ENCODE measurements at places on chromosomes 7 and 10.

DNA sequence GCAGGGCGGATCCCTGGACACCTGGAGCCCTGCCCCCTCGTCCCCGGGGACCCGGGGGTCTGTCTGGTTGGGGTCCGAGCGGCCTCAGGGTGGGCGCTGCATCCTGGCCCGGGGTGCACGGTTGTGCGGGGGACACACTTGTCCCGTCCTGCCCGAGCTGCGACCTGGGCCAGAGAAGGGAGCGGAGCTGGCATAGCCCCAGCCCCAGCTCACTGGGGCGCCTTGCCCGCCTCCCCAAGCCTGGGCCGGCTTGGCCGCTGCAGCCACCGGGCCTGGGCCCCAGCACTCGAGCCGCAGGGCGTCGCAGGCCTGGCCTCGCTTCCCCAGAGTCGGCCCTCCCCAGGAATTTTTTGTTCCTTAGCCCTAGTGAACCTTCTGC is 54.5 kb downstream of the GLRX3 start:
- DNase-seq: no peak

DNA sequence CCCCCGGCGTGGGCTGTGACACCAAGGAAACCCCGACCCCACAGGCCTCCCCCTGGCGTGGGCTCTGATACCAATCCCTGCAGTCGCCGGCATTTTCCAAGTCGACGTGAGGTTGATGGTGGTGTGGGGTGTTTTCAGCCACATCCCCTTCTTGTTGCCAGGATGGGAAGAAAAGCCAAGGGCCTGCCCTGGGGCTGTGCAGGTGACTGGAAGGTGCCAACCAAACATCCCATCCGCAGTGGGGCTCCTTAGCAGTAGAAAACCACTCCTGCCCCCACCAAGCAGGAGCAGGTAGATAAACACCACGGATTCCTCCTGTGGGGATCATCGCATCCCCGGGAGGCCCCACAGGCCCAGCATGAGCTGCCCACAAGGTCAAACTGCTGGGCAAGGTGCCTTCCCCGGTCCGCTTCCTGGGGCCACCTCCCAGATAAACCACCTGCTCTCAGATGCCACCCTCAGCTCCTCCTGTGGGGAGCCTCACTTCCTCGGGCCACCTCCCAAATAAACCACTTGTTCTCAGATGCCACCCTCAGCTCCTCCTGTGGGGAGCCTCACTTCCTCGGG is 88.5 kb upstream of the DIP2C start:
- DNase-seq: no peak

DNA sequence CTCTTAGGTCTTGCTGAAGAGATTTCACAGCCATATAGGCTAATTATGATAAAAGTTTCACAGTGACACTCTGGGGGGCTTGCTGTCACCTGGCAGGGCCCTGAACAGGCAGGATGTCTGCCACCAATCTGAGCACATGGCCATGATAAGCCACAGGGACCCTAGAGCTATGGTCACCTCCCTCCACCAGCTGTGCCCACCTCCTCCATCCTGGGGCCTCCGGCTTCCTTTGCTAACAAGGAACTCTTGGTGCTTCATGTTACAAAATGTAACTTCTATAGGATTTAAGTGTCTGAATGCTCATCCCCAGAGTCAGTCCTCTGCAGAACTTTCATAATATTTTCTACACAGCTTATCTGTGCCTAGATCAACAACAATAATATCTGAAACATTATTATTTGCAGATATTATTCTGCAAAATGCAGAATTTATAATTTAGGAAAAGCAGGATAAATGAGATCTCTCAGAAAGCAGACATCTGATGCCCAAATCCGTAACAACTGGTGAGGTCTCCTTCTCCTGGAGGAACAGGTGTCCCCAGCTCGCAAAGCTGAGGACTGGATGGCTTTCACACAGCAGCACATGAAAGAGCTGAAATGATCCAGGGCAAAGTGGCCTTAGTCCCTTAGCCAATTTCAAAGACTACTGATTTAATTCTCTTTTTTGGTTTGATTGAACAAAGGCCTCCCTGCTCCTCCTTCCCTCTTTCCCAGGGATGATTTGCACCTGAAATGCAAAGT is 287.0 kb upstream of the AOAH start:
- no peak for DNase-seq

DNA sequence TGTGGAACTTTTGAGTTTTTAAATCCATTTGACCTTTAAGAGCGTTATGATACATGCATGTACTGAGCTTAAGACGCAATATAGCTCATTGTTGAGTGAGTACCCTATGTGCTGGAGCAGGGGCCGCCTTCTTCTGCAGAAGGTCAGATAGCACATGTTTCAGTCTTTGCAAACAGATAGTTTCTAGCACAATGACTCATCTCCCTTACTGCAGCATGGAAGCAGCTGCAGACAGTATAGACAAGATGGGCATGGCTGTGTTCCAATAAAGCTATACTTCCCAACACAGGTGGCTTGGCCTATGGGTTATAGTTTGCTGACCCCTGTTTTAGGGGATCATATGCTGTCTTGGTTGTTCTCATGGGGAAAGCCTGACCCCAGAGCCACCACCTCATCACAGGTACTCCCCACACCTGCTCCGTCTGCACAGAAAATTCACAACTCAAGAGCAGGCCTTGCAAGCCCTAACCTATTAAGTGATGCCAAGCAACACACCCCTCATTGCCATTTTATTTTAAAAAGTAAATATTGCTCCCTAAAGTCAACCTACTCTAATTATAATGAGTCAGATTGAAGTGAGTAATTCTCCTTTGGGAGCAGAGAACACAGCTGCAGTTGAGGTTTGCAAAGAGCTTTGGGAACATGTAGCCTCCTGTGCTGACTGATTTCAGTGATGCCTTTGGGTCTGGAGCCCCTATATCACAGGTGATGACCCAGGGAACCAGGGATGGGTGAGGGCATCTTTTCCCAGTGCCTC is 330.1 kb downstream of the PAXIP1 start:
- DNase-seq: no peak

DNA sequence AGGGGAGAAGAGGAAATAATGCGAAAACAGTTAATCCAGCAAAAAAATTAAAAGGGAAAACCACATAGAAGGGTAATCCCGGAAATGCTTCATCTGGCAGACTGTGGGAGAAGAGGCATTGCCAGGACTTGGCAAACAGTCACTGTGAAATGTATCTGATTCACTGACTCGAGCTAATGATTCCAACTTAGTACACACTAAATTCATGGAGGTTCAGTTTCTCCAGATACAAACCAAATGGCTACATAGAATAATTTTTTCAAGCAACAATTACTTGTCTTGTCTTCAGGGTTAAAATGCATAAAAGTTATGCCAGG is 36.4 kb downstream of the GDI2 start:
- DNase-seq: no peak

DNA sequence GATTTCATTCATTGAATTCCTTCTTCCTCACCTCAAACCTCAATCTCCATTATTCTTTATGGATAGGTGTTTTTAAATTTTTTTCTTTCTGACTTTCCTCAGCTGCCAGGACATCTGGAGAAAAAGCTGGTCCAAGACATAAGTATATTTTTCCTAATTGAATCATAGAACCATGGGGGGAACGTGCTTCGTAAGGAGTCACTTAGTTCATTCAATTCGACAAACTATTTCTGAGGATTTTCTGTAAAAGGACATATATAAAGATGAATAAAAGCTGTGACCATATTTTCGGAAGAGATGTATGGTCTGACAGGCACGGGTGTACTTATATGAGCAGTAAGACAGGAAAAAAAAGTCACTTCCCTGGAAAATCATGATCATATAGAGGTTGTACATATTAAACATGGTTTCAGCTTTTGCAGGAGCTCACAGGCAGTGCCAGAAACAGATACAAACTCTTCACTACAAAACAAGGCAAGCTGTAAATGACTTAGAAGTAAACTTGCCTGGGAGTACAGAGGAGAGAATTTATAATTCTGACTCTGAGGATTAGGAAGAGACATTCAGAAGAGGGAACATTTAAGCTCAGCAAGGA is 88.2 kb upstream of the EGR2 start:
- DNase-seq: no peak

GRCh38 chr10:116888380-116889055 is 39.2 kb downstream of the ENO4 start:
- DNase-seq: no peak

GRCh38 chr7:98000356-98000755 is 10.4 kb upstream of the OCM2 start:
- no peak for DNase-seq

DNA sequence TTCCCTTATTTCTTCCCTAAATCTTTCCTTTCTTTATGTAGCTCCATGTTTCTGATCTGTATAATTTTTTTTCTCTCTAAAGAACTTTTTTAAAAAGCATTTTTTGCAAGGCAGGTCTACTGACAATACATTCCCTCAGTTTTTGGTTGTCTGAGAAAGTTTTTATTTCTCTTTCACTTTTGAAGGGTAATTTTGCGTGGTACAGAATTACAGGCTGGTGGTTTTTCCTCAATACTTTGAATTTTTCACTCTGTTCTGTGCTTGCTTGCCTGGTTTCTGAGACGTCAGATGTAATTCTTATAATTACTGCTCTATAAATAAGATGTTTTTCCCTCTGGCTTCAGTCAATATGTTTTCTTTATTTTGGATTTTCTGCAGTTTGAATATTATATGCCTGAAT is 205.4 kb upstream of the VSTM2A start:
- DNase-seq: no peak

GRCh38 chr7:95874129-95874528 is 101.8 kb downstream of the DYNC1I1 start:
- DNase-seq: no peak

DNA sequence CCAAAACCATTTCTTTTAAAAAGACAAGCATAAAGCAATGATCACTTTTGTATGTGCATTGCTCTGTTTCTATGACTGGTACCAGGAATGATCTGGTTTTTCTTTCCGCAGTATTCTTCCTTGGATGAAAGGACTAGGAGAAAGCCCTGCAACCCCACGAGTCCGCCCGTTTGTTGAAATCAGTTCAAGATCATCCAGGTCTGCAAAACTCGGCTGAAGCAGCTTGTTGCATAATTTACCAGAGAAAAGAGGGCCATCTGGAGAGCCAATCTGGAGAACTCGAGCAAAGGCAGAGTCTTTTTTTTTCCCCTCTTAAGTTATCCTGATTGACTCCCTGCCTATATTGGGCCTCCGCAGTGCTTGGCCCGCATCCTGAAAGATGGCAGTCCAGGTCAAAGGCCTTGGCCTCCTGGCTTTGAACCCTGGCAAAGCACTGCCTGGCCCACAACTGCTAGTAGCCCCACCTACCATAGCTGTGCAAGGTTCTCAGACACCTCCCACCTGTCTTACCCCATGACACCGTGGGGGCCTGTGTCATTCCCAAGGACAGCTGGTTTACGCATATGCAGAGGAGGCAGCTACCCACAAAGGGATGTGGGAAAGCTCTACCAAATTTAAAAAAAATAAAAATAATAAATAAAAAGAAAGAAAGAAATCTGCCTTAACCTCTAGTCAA is 572.2 kb downstream of the INHBA start:
- DNase-seq: no peak

GRCh38 chr7:249989-250388 is 40.0 kb upstream of the FOXL3 start:
- DNase-seq: no peak

- no peak for DNase-seq
These were observed 65.3 kb upstream of the ZMIZ1 start for GRCh38 chr10:79003183-79004100.

DNA sequence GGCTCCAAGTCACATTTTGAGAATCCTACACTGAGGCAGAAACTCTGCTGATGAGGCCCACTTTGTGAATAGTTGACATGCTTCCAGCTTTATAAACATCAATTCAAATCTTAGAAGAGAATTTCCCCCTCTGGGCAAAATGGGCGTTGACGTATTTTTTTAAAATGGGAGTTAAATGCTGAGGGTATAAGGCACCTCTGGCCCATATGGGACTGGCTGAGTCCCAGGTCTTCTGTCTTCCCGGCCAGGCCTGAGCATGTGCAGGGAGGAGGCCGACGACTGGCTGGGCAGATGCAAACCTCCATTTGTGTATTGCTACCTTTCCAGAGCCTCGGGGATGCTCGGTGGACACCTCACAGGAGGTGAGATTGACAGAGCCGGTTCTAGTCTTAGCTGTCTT is 37.7 kb downstream of the BUB3 start:
- no peak for DNase-seq

- no peak for DNase-seq
These were observed 337.1 kb upstream of the FOXK1 start for GRCh38 chr7:4345004-4345403.

- DNase-seq: no peak
These were observed 2.0 kb upstream of the ZMYND11 start for GRCh38 chr10:132946-133898.

GRCh38 chr10:61543831-61544230 is 90.7 kb upstream of the TMEM26 start:
- DNase-seq: no peak

DNA sequence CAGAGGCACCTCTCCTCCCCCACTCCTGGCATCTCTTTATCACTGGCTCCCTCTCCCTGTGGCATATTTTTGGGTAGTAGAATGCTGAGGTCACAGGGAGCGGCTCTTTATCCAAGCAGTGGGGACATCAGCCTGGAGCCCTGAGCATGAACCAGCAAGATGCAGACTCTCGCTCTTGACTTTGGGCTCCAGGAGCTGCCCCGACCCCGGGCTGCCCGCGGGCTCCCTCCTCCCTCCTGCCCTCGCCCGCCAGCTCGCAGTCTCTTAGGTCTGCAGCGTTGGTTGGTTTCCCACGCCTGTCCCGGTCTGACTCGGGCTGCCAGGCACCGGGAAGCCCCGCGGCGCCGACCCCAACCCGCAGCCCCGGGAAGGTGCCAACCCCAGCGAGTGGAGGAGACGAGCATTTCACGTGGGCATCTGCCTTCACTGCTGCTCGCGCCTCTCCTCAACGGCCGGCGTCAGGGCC is 1.3 kb downstream of the INSYN2A start:
- no peak for DNase-seq

DNA sequence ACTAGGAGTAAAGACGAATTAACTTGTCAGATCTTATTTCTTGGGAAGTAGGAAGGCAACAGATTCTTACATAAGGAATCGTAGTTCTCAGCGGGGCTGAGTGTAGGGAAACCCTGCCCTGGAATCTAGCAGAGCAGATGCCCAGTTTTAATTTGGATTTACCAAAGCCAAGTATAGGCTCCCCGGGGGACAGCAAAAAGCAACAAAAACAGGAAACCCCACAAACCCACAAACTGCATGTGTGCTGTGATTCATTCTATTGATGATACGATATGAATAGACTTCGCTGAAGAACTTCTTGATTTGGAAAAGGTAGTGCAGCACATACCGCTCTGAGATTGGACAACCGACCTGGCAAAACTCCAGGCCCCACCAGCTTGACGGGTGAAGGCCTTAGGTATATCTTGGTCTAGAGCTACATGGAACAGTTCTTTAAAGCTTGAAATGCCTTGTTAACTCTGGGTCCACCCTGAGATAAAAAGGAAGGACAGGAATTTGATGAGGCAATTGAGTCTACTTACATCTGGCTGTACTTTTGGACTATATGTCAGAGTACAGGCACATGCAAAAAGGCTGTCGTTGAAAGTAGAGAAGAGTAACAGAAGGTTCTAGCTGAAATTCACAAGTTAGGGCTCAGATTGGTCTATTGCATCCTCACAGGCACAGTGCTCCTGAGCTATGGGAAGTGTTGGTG is 49.1 kb downstream of the STRA8 start:
- DNase-seq: no peak

DNA sequence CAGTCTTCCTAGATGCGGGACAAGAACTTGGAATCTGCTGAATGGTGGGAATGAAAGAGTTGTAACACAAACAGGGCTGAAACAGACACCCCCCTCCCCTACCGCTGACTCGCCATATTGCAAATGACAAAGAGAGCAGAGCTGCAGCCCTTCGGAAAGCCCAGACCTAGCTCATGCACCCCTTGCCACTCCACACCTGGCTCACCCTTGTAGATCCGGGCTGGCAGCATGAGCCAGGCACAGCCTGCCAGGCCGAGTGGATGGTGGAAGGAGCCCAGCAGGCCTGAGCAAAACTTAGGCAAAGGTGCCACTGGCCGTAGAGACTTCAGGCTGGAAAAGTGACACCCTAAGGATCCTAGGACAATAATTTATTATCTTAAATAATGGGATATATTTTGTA is 237.4 kb upstream of the SEMA3D start:
- DNase-seq: no peak
